Cardiac muscle cell (in vitro differentiated cells and primary cell): ENCODE measurements at places on chromosomes 1 and 21. TPM values are rescaled to one million over a fixed set of nuclear protein-coding genes. Genes with fewer than 3 reads are reported as not detected.

AGBL4 gene
- 1.3 TPM in 1 of 2 replicates, not detected in the other for total RNA-seq

MTARC1 gene
- 4.5 and 5.5 TPM in 2 replicates for total RNA-seq

SLC2A5 gene
- 0.04 TPM in 1 of 2 replicates, not detected in the other for total RNA-seq

OR2M3 gene
- not detected in 2 replicates for total RNA-seq

AUNIP gene
- total RNA-seq, result 3.0 and 4.4 TPM in 2 replicates

SLC1A7 gene
- total RNA-seq, result not detected in 2 replicates

CASQ2 gene
- total RNA-seq, result 0.51 and 2.0 TPM in 2 replicates

SLAMF6 gene
- not detected in 2 replicates for total RNA-seq

TRIM67 gene
- total RNA-seq, result 0.06 TPM in 1 of 2 replicates, not detected in the other

PCP4 gene
- total RNA-seq, result not detected in 2 replicates

FAAH gene
- 12.4 and 21.0 TPM in 2 replicates for total RNA-seq

C1orf94 gene
- total RNA-seq, result not detected in 2 replicates

OR2L8 gene
- not detected in 2 replicates for total RNA-seq

KCNN3 gene
- total RNA-seq, result 0.81 and 1.5 TPM in 2 replicates

C4BPA gene
- total RNA-seq, result not detected in 2 replicates

TNFRSF1B gene
- 0.27 TPM in 1 of 2 replicates, not detected in the other for total RNA-seq

MPZ gene
- 0.35 and 0.77 TPM in 2 replicates for total RNA-seq

CLDN17 gene
- total RNA-seq, result not detected in 2 replicates
